ENCODE measurements at places on chromosomes 2 and 18. TPM values are rescaled to one million over a fixed set of nuclear protein-coding genes. Genes with fewer than 3 reads are reported as not detected.
A peak's percentile ranks its signal among the peaks of the same experiment; 100 is the strongest.

DNA sequence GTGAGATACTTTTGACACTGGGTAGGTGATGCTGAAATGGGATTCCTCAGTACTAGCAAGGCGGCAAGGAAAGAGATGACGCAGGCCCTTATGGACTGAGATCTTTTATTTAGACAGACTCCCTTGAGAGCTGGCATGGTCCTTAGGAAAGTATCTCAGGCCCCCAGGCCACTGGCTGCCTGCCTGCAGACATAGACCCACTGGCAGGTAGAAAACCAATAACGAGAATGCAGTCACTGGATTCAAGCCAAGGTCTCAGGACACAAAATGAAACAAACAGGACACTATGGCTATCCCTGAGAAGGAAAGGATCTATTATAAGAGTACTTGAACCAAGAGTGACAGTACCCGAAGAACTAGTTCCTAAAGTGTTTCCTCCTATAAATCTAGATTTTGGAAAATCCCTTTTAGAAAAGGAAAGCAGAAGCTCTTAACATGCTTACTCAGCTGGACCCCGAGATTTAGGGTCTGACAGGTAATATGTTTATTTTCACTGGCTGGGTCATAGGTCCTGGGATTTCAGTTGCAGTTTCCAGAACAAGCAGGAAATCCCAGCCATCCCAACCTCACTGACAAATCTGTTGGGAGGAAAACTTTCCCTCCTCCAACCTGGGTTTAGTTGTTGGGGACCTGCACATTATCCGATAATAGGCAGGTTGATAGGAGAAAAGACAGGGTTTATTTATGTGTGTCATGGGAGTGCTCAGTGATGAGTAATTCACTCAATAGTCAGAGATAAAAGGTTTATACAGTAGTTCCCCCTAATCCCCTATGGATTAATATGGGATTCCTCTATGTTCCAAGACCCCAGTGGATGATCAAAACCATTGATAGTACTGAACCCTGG lies 44.5 kb downstream of the COMMD1 start:
- H3K4me1 ChIP-seq = peaks cover 9% of the 10 kb centered on the region
- H3K36me3 ChIP-seq = no peaks in the 10 kb centered on the region
- H3K27me3 ChIP-seq = no peaks in the 10 kb centered on the region
- H3K27ac ChIP-seq = peak overlapping the region; percentile 43
- H3K4me3 ChIP-seq = no peak overlapping the region
- peak; percentile 32 for DNase-seq

GRCh38 chr2:2296400-2296799 lies 34.7 kb downstream of the MYT1L start:
- H3K27me3 ChIP-seq = peaks cover 15% of the 10 kb centered on the region
- H3K36me3 ChIP-seq = no peaks in the 10 kb centered on the region

DNA sequence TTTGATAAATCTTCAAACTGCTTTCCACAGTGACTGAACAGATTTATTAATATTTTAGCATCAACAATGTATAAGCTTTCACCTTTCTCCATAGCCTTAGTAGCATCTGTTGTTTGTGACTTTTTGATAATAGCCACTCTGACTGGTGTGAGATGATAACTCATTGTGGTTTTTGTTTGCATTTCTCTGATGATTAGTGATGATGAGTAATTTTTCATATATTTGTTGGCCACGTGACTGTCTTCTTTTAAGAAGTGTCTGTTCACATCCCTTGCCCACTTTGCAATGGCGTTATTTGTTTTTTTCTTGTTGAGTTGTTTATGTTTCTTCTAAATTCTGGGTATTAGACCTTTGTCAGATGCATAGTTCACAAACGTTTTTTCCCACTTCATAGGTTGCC lies 952.9 kb downstream of the TRIB2 start:
- H3K27me3 ChIP-seq = no peaks in the 10 kb centered on the region
- no peak overlapping the region for H3K4me3 ChIP-seq
- DNase-seq = no peak
- no peak overlapping the region for H3K27ac ChIP-seq
- H3K4me1 ChIP-seq = no peaks in the 10 kb centered on the region

The PLGLB1 gene
- total RNA-seq = not detected

The FHL2 gene
- total RNA-seq = 42.6 TPM

The AKAIN1 gene
- not detected for total RNA-seq
